ENCODE measurements at places on chromosomes 5 and 9.

- no peak for DNase-seq
Observed at GRCh38 chr5:13328316-13328715, 616.2 kb downstream of the DNAH5 start.

DNA sequence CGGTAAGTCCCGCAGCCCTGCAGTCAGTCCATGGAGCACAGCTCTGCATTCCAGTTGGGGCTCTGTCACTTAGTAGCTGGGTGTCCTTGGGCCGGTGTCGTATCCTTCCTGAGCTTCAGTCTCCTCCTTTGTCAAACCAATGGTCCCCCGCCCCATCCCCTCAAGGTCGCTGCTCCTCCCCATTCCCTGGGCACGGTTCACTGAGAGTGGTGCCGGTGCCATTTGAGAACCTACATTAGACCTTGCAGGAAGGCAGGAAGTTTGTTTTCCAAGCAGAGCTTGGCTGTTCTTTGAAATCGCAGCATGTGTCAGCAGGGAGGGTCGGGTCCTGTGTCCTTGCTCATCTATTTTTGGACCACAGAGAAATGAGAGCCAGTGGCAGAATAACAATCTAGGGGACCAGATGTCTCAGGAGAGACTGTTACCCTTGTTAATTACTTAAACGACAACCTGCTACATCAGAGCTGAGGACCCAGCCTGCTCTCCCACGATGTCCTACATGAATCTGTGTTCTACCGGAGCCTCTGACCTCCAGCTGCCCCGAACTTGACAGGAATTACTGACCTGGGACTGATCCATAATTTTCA lies 21.7 kb upstream of the BARHL1 start:
- DNase-seq: no peak

- no peak for DNase-seq
Observed at GRCh38 chr5:72786676-72787075, 29.8 kb upstream of the TNPO1 start.

DNA sequence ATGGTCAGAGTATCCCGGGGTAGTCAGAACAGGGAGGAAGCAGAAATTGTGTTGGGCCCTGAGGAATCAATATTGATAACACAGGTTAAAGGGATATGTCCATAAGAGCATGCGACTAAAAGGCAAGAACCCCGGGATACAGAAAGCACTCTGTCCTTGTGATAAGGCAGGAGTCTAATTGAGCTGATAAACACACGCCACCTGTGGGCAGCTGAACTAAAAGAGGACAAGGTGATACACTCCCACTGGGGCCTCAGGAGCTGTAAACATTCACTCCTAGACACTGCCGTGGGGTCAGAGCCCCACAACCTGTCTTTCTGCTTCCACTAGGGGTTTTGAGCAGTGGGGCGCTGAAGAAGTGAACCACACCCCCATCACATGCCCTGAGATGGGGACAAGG lies 144.7 kb upstream of the MPDZ start:
- DNase-seq: no peak

DNA sequence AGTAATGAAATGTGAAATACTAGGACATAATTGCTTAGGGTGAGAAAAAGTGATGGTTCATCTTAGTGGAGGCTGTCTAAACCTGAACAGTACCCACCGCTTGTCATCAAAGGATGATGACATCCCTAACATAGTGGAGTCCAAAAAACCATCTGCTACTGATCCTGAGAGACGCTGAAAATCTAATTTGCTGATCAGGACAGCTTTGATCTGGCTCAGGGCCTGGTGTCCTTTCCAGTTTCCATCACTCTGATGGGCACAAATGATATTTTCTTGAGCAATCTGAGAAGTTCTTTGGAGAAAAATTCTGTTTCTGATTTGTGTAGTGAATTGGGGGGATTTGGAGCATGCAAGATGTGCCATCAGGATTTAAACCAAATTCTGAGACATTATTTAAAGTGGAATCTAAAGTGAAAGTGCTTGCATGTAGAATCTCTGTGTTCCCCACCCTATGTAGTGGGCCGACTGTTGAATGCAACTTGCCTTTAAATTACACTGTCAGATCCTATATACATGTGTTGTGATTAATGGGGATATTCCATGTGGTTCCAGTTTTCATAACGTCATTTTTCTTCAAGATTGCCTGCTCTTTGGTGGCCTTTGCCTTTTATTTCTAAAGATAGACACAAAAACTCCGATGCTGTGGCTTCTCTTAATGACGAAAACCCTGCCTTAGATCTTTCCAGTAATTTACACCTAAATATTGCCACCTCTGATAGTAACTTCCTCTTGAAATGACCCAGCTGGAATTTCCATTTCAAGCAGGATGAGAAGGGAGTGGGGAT lies 213.2 kb downstream of the PCSK5 start:
- DNase-seq: no peak

DNA sequence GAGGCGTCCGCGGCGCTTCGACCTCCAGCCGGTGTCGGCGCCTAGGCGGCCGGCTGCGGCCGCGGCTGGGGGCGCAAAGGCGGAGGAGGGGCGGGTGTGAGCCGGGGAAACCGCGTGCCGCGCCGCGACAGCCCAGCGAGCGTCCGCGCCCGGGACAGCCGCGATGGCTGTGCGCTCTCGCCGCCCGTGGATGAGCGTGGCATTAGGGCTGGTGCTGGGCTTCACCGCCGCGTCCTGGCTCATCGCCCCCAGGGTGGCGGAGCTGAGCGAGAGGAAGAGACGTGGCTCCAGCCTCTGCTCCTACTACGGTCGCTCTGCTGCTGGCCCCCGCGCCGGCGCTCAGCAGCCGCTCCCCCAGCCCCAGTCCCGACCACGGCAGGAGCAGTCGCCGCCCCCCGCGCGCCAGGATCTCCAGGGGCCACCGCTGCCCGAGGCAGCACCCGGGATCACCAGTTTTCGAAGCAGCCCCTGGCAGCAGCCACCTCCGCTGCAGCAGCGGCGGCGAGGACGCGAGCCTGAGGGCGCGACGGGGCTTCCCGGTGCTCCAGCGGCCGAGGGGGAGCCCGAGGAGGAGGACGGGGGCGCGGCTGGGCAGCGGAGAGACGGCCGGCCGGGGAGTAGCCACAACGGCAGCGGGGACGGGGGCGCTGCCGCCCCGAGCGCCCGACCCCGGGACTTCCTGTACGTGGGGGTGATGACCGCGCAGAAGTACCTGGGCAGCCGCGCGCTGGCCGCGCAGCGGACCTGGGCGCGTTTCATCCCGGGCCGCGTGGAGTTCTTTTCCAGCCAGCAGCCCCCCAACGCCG lies 605 bp downstream of the CHSY3 start:
- no peak for DNase-seq

DNA sequence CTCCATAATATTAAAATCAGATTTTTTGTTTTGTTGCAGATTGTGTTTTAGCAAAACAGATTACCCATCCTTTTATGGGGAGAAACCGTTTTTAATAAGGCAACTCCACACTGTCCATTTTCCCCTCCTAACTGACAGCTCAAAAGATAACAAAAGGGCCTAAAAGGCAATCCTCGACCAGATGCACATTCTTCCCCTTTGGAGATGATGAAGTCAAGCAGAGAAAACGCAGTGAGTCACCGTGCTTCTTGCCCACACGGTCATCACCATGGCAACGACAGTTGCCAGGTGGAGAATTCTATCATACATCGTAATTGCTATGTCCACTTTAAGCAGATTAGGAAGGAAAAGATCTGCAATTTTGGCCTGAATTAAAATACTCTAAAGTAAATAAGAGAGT lies 96.4 kb downstream of the DIRAS2 start:
- peak; percentile 16 for DNase-seq

- DNase-seq: no peak
Observed at GRCh38 chr9:5801739-5802113, 31.2 kb downstream of the ERMP1 start.

- no peak for DNase-seq
Observed at GRCh38 chr5:140324617-140325241, 21.7 kb downstream of the HBEGF start.

GRCh38 chr5:43627028-43627427 lies 24.0 kb downstream of the NNT start:
- peak; percentile 19 for DNase-seq

All from NCI-H187 treated with DMSO at 0.1 percent for 48 hours (cell line).